ENCODE measurements at places on chromosomes 7 and 10.

- DNase-seq, result no peak
Measured at GRCh38 chr10:82742478-82742877, 867.5 kb downstream of the NRG3 start.

DNA sequence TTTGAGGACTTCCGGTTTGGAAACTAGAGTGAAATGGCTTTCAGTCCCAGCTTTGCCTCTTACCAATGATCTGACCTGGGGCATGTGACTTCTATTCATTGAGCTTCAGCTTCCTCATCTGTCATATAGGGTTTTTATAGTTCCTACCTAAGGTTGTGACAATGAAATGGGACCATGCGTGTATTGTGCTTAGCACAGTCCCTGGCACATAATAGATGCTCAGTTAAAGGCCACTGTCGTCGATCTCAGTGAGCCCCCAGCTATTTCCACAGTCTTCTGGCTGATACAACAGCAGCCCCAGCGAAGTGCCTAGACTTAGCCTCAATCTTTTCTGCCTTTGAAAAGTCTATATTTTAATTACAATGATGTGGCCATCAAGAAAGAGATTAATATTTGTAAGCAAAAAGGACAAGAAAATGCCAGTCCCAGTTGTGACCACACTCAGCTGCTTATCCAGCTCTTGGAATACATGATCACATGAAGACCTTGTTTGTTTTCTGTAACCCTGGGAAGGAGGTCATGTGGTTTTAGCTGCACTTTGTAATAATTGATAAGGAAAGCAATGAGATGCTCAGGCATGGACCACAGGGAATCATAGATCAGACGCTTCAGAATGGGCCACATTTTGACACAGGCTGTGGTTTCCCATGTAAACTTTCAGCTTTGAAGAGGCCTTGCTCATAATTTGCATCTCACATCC, 44.6 kb downstream of the VWA2 start:
- DNase-seq, result no peak

DNA sequence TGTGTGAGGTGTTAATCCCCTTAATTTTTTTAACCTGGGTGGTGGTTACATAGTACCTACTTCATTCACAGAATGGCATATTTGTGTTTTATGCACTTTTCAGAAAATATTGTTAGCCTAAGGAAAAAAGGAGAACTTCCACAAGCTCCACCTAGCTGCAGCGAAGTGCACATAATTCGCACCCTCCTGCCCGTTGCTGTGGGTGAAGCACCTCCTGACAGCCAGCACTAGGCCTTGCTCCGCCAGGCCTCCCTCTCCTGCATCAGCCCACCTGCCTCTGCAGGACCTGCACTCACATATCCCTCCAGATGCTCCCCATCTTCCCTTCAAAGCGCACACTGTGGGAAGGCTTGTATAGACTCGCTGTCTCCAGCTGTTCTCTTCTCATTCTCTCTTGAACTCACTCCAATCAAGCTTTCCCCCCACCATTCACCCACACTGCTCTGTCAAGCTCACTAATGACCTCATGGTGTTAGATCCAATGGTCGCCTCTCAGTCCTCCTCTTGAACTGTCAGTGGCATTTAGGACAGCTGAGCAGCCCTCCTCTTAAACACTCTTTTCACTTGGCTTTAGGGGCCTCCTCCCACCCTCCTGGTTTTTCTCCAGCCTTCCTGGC, 20.7 kb upstream of the GRID1 start:
- DNase-seq, result no peak

DNA sequence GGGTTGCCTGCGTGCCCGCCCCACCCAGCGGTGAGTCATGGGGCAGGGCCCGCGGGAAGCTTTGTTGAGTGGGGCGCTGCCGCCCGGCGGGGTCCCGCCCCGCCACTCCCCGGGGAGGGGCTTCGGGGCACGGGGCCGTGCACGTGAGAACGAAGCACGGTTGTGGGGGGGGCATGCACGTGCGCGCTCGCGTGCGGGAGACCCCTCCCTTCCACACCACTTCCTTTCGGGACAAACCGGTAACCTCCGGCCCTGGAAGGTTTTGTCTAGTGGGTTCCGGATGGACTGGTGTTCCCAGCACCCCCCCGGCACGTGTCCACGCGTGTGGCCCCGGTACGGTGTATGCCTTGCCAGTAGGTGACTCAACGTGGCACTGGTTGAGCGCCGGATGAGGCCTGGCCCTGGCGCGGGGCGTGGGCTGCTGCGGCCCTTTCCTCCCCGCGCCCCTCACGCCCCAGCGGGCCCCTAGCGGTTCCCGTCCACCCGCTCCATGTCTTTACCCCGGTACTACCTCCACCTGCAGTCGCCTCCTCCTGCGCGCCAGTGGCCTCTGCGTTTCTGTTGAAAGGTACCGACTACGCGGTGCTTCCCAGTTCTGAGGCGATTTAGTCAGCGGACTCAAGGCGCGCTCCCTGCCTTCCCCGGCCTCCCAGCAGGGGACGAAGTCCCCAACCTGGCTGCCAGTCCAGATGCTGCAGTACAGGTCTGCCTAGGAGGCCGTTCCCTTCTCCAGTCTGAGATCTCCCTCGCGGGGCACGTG, 3.1 kb downstream of the ADIRF start:
- peak; percentile 88 for DNase-seq

GRCh38 chr7:51162724-51163329, 153.8 kb downstream of the COBL start:
- DNase-seq, result peak; percentile 85

Measured in HCT116 (cell line).